ENCODE measurements at places on chromosomes 2 and 18. TPM values are rescaled to one million over a fixed set of nuclear protein-coding genes. Genes with fewer than 3 reads are reported as not detected.

DNA sequence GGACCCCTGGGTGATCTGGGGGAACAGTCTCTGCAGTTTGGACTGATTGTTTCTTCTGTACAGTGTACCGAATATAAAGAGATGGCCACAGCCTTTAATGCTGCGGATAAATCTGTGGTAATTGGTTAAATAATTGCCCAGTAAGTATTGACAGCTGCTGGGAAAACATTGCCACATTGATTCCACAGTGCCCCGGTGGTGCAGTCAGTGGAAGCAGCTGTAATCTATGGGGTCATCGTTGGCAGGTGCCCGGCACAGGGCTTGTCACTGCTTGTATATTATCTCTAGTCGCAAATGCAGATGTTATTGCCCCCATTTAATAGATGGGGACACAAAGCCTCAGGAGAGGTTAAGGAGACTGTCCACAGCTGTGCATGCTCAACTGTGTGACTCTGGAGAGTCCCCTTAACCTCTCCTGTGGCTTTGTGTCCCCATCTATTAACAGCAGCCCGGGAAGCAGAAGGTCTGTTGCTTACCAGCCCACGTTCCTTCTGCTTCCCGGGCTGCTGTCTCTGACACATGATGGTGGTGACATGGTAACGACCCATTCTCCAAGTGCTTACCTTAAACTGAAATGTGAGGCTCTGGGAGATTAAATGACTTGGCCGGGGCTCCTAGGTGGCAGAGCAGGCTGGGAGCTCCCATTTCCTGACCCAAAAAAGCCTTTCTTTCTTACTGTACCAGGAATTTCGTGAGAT lies 76.9 kb downstream of the NCK2 start:
- ATAC-seq = no peak

DNA sequence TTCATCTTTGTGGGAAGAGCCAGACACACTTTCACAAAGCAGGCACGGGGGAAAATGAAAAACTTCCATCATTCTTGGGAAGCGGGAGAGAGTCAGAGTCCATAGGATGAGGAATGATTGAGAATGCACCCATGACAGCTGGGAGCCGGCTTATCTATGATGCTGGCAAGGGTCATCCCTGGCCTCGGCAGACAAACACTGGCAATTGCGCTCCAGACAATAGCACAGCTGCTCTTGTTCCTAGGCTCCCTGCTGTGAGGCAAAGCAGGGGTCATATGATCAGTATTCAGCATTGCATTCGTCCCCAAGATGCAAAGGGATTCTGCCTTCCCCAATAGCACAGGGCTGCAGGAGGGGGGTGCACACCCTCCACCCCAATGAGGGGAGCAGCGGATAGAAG lies 33.0 kb downstream of the CYRIA start:
- ATAC-seq = no peak

- no peak for ATAC-seq
Observed at GRCh38 chr18:3230401-3231334, 10.9 kb upstream of the MYOM1 start.

DNA sequence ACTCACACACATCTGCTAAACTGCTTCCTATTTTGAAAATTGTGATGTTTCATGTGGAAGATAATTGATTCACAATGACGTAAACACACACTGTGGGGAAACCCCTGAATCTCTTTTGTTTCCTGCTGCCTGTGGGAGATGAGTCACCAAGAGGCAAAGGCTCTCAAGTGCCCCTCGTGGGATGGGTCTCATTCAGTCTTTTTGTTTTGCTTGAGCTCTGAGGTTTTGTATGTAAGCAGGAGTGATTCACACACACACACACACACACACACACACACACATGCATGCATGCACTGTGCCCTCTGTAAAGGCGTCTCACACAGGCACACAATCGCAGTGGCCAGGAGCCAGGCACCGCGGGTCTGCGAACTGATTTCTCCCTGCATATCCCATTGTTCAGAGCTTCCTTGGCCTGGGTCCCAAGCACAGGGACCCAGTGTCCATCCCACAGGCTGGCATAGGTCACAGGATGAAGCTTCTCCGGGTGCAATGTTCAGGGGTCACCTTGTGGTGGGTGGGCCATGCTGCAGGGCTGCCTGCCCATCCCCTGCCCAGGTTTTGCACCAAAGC lies 12.1 kb upstream of the ARHGEF4 start:
- ATAC-seq = peak; percentile 71

DNA sequence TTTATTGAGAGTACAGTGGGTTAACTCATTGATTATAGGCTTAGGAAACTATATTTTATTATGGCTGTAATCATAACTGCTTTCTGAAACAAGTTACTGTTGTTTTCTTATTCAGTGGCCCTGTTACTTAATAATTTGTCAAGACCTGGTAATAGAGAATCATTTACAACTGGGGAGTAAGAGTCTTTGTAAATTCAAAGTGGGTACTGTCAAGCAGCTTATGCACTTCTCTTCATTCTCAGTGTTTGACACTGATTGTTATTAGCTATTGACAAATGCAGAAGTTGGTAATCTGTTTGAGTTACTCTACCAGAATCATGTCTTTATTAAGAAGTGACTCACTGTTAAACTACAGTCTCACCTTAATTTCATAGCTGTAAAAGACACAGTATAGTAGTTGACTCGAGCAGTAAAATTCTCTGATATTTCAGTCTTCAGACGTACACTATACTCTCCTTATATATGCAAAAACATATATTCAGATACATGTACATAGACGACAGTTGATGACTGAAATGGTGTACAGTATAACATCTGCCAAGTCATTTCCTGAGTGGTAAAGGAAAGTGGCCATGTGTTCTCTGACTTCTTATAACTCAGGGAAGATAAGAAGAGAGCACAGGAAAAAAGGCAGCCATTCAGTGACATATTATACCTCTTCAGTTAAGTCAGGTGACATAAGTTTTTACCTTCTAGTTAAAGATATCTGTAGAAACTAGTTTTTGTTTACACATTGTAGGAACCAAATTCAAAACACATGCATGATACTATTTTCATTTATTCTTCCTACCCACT lies 36.0 kb upstream of the TTC27 start:
- no peak for ATAC-seq

- ATAC-seq = peak; percentile 88
Observed at GRCh38 chr2:181457121-181457740, at the start of gene ITGA4. Gene ITGA4 (plus strand): TSS chr2:181457386. CDS start chr2:181457655, 269 bp downstream.

DNA sequence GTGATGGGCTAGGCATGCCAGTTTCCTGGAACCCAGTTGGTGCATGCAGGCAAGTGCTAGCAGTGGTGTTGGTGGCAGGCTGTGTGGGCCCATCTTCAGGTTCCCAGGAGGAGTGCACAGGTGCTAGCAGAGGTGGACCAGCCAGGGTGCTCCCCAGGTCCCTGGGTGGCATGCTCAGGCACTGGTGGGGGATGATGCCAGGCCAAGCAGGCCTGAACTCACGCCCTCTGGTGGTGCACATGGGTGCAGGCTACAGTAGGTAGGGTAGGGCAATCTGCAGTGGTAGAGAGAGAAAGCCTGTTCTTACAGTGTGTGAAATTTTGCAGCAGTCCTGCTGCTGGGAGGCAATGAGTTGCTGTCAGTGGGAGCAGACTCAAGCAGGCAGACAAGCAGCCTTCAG lies 1651.8 kb downstream of the DPP10 start:
- no peak for ATAC-seq

- ATAC-seq = no peak
Observed at GRCh38 chr2:237453671-237454070, 33.4 kb upstream of the MLPH start.

DNA sequence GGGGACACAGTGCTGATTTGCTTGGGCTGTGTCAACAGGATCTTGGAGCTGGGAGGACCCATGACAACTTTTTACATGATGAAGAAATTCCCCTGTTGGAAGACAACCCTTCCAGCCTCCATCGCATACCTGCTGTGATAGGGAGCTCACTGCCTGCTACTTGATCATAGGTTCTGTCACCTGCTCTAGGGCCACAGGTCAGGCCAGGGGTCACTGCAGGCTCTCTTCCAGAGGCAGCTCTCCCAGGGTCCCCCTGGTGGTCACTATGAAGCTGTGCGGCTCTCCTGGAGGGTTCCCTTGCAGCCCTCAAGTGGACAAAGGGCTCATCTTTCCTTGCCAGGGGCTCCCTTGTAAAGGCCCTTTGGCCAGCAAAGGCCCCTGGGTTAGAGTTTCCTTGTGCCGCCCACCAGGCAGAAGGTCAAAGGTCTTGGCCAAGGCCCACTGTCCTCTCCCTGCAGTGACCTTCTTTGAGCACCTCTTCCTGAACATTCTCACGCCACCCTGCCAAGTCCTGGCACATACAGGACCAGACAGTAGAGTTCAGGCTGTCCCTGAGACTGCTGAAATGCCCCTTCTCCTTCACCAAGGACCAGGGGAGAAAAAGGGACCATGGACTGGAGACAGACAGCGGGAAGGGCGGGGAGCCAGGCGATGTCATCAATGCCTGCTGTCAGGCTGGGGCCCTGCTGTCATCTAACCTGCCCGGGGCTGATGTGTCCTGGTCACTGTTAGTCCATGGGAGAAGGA lies 345.1 kb downstream of the DYSF start:
- ATAC-seq = peak; percentile 62

GRCh38 chr2:165648801-165649200 lies 145.2 kb downstream of the GALNT3 start:
- no peak for ATAC-seq

DNA sequence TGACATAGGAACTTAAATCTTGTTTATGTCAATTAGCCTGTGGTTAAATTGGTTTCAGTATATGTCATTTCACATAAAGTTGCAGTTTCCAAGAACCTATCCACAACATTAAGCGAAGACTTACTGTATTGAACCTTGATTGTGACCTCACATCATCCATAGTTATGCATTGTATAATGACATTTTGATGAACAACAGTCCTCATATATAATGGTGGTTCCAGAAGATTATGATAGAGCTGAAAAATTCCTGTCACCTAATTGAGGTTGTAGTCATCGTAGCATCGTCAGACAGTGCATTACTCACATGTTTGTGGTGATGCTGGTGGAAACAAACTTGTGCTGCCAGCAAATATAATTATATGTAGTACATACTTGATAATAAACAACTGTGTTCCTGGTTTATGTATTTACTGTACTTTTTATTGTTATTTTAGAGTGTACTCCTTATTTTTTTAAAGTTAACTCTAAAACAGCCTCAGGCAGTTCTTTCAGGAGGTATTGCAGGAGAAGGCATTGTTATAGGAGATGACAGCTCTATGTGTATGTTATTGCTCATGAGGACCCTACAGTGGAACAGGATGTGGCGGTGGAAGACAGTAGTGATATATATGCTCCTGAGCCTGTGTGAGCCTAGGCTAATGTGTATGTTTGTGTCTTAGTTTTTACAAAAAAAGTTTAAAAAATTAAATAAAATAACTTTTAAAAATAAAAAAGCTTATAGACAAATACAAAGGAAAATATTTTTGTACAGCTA lies 56.6 kb downstream of the UBE2E3 start:
- peak; percentile 55 for ATAC-seq

GRCh38 chr2:33478968-33479731 lies 2.7 kb downstream of the RASGRP3 start:
- no peak for ATAC-seq

- ATAC-seq = no peak
Observed at GRCh38 chr2:83899271-83899670, 559.8 kb downstream of the SUCLG1 start.

DNA sequence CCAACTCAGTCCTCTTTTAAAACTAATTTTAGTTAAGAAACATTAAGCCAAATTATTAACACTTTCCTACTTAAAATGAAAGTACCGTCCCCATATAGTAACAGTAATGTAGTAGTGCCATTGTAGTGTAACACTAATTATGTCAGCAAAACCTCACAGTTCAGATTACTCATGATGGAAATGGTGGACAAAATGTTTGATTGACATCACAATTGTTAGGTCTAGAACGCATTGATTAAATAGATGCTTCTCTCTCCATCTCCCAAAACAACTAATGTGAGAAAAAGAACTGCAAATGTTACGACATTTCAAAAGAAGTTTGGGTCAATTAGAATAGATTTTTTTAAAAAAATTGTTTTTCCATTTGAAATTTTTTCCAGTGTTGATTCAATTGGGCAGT lies 1.2 kb upstream of the ATF2 start:
- no peak for ATAC-seq

DNA sequence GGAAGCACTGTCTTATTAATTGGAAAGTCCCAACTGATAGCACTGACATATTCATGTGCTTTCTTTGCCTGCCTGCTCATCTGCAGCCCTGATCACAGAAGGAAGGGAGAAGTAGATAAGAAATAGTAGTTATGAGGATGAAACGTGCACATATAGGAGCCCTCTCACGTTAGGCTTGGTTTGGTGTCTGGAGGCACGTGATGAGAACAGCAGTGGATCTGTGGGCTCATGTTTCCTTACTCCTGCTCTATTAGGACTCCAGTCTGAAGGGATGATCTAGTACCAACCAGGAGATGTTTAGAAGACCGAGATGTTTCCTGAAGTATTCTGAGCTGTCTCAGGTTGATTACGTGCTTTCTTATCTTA lies 84.9 kb downstream of the MAP4K4 start:
- ATAC-seq = no peak

- no peak for ATAC-seq
Observed at GRCh38 chr18:51754566-51754965, 557.1 kb upstream of the MEX3C start.

- ATAC-seq = no peak
Observed at GRCh38 chr2:230650585-230651137, 62.0 kb upstream of the CAB39 start.

- no peak for ATAC-seq
Observed at GRCh38 chr18:4146797-4147196, 308.3 kb downstream of the DLGAP1 start.

DNA sequence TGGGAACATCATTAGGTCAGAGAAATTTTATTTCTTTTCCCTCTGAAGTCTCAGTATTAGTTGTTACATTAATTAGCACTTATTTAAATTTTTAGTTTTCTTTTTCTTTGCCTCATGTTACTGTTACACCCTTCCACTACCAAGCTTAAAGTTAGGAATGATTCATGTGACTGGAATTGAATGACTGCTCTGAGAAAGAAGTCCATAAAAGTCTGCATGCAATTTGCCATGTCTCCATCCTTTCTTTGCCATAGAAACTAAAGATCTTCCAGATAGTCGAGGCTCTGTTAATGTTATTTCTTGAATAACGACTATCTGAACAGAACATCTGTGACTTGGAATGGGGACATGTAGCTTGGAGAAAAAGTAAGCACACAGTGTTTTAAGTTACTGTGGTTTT lies 1269.8 kb upstream of the PIK3C3 start:
- ATAC-seq = no peak

- no peak for ATAC-seq
Observed at GRCh38 chr2:122062506-122062905, 307.1 kb downstream of the TSN start.

The SF3B6 gene
- 85.7 TPM for total RNA-seq

The NXPH2 gene
- not detected for total RNA-seq

The TUBA3E gene
- not detected for total RNA-seq

The SRBD1 gene
- total RNA-seq = 9.2 TPM

The VAMP5 gene
- total RNA-seq = 24.2 TPM

The RAB31 gene
- 50.0 TPM for total RNA-seq

The MAPK4 gene
- 0.12 TPM for total RNA-seq

The TEKT4 gene
- not detected for total RNA-seq

Data from esophagus mucosa (tissue), 1 donor.